ENCODE measurements at places on chromosomes 2 and 18.
A peak's percentile ranks its signal among the peaks of the same experiment; 100 is the strongest.

DNA sequence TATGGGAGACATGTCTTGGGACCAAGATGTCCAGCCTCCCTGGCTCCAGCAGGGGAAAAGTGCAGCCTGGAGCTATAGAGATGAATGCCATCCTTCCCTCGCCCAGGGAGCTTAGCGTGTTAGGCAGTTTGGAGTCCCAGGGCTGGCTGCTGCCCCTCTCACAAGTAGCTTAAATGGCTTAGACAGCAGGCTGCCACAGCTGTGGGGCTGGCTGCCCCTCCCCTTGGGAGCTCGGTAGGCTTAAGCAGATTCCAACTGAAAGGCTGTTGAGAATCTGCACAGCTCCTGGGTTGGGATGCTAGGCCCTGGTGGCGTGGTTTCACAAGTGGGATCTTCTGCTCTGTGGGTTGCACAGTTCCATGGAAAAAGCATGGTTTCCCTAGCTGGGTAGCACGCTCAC is 940.5 kb upstream of the DDX18 start:
- DNase-seq: no peak

- no peak for DNase-seq
Observed at GRCh38 chr18:54777118-54777791, 51.0 kb upstream of the RAB27B start.

DNA sequence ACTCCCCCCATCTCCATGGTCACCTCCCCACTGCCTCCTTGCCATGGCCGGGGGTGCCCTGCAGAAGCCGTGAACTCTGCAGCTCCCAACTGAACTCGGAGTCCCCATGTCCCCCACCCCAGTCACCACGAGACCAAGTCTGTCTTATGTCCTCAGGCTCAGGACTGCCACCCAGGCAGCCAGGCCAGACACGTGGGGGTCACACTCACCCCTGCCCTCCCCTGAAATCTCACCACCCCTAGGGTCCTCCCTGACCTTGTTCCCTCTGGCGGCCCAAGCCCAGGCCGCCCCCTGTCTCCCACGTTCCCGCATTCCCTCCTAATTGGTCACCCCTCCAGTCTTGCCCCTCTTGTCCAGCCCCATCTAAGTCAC is 11.0 kb downstream of the AQP12A start:
- DNase-seq: no peak

GRCh38 chr2:5777131-5777535 is 84.9 kb downstream of the SOX11 start:
- no peak for DNase-seq

- DNase-seq: no peak
Observed at GRCh38 chr2:105842555-105842954, 97.8 kb downstream of the NCK2 start.

- DNase-seq: no peak
Observed at GRCh38 chr2:120984452-120985173, 248.9 kb downstream of the GLI2 start.

- DNase-seq: no peak
Observed at GRCh38 chr2:164779383-164780057, 62.1 kb downstream of the COBLL1 start.

GRCh38 chr2:96683972-96684820 is 41.6 kb downstream of the FER1L5 start:
- DNase-seq: no peak

- no peak for DNase-seq
Observed at GRCh38 chr2:238097201-238097987, 2.7 kb upstream of the ESPNL start.

DNA sequence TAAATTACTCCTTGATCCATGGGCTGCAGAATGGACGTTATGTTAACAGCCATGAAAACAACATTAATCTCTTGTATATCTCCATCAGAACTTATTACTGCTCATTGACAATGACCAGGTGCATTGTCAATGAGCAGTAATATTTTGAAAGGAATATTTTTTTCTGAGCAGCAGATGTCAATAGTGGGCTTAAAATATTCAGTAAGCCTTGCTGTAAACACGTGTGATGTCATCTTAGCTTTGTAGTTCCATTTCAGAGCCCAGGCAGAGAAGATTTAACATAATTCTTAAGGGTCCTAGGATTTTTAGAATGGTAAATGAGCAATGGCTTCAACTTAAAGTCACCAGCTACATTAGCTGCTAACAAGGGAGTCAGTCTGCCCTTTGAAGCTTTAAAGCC is 26.6 kb downstream of the CFAP210 start:
- DNase-seq: no peak

DNA sequence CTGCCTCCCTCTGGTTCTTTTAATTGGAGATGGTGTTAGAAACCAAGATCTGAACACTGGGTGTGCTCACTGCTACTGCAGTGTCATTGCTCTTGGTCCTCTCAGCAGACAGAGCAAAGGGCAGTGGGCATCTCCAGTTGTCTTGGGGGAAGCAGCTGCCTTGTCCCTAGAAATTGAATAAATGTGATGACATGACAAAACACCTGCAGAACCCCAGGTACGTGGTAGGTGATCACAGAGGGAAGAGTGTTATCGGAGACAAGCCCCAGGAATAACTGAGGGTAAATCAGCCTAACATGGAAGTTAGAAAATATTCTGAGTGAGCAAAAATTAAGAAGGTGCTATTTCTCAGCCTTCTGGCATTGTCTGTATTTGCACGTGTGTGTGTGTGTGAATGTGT is 311.9 kb upstream of the HDAC4 start:
- no peak for DNase-seq

DNA sequence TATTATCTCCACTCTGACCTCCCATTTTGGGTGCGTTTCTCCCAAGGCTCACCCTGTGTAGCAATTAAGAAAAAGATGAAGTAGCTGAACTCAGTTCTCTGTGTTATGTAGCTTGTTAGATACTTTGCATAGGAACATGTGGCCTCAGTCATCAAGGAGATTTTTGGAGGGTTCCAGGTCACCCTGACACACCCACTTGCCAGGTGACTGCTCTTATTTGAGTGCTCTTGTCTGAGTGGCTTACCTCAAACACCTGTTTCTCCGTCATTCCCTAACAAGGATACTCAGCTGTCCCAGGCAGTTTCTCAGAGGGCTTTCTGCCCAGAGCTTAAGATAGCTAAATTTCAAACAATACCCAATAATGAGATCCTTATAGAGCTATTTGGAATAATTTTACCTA is 577.2 kb upstream of the HNMT start:
- no peak for DNase-seq

GRCh38 chr2:21228041-21228895 is 104.5 kb downstream of the TDRD15 start:
- DNase-seq: no peak

GRCh38 chr18:27202741-27203140 is 17.6 kb upstream of the CHST9 start:
- no peak for DNase-seq

DNA sequence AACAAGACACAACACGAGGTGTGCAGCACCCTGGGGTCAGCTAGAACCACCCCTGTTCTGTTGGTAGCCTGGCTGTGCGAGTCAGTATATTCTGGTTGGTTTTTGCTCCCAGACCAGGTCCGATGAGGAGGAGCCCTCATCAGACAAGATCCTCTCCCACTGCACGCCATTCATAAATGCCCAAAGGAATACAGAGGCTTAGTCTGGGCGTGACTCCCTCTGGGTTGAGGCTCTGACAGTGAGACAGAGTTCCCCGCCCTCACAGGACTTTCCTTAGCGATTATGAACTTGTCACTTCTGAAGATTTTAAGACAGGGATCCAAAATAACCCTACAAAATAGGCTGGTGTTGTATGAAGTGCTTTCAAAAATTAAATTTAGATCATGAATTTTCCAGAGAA is 85.5 kb upstream of the MC2R start:
- no peak for DNase-seq

DNA sequence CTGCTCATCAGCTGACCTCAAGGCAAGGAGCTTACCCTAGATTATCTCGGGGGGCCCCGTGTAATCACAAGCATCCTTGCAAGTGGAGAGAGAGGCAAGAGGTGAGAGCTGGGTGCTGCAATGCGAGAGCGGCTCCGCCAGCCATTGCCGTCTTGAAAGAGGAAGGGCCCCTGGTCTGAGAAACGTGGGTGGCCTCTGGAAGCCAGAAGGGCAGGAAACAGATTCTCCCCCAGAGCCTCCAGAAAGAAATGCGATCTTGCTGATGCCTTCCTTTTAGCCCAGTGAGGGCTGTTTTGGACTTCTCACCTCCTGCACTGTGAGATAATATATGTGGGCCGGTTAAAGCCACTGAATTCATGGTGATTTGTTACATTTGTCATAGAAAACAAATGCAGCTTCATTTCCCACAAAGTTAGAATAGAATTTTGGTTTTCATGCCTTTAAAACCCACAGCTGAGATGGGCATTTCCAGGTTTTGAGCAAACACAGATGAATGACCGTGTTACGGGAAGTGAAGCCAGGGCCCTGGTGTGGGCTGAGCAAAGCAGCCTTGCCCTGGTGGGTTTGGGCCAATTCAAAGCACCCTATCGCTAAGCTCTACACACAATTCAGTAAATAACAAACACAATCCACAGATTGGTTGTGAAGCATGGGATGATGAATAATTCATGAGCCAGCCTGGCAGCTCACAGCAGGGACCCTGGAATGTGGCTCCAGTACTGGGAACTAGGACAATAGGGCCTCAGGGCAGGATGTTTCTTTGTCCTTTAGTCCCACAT is 319.9 kb upstream of the HS6ST1 start:
- DNase-seq: peak; percentile 96

- no peak for DNase-seq
Observed at GRCh38 chr2:83567551-83567950, 891.5 kb downstream of the SUCLG1 start.

DNA sequence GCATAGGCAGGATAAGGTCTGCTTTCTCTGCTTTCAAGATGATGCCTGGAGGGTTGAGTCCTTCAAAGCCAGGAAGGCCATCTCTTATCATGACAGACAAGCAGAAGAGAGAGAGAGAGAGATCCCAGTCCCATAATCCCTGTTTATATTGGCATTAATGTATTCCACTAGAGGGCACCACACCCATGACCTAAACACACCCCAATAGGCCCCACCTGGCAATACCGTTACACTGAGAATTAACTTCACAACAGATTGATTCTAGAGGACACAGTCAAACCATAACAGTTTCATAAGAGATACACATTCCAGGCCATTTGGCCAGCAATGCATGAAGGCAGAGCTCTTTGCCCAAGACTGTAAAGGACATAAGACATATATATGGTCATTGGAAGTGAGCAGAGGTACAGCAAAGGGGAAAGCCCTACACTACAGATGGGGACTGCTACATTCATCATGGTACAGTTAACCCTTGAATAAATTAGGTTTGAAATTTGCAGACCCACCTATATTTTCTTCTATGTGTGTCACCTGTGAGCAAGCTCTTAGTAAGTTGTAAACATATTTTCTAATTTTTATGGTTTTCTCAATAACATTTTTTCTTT is 1516.1 kb downstream of the RPIA start:
- no peak for DNase-seq

DNA sequence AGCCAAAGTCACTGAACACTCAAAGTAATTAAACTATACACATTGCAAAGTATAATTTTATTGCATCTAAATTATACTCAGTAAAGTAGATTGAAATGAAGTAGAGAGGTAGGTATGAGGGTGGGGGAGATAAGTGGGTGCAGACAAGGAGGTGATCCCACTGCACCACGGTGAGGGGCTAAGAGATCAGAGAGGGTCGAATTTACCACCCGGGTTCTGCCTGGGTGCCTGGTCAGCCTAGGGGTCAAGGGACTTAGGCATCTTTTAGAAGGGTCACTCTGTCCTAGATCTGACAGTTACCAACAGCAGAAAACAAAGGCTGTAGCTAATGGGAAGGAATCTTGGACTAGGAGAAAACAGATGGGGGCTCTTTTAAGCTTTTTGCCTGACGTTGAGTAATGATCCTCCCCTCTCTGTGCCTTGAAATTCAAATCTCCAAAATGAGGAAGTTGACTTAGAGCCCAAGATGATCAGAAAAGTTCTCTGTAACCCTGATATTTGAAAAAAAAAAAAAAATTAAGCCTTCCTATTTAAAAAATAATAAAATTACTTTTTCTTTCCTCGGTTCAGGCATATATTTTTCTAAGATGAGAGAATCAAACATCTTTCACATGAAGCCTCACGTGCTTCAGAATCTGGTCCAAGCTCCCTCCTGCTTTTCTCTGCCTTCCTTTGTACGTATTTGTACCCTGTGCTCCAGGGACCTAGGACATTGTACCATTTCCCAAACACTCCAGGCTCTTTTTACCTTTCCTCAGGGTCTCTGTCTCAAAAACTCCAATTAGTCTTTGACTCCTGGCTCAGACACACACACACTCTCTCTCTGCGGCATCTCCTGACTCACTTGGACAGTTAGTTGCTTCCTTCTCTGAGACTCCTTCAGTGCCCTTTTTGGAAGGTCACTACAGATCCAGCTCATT is 353.9 kb downstream of the CYRIA start:
- DNase-seq: no peak

DNA sequence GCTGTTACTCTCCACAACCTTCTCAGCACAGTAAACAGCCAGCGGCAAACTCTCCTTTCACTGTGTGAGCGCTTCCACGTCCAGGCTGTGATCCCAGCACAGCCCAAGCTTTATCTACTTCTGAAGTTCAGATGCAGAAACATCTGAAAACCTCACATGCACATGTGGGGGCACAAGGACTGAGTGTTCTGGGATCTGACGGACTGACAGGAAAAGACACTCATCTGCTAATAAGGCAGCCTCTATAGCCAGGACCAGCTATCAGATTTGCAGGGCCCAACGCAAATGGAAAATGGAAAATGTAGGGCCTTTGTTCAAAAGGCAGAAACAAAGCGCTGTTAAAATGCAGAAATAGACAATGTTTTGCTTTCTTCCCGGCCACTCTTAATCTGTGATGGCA is 133.8 kb upstream of the ARHGAP28 start:
- DNase-seq: no peak

GRCh38 chr2:59277671-59278070 is 1036.5 kb upstream of the FANCL start:
- DNase-seq: no peak

- peak; percentile 2 for DNase-seq
Observed at GRCh38 chr2:129479892-129480291, 499.6 kb upstream of the RAB6C start.

GRCh38 chr2:239657992-239658391 is 257.2 kb upstream of the HDAC4 start:
- no peak for DNase-seq

DNA sequence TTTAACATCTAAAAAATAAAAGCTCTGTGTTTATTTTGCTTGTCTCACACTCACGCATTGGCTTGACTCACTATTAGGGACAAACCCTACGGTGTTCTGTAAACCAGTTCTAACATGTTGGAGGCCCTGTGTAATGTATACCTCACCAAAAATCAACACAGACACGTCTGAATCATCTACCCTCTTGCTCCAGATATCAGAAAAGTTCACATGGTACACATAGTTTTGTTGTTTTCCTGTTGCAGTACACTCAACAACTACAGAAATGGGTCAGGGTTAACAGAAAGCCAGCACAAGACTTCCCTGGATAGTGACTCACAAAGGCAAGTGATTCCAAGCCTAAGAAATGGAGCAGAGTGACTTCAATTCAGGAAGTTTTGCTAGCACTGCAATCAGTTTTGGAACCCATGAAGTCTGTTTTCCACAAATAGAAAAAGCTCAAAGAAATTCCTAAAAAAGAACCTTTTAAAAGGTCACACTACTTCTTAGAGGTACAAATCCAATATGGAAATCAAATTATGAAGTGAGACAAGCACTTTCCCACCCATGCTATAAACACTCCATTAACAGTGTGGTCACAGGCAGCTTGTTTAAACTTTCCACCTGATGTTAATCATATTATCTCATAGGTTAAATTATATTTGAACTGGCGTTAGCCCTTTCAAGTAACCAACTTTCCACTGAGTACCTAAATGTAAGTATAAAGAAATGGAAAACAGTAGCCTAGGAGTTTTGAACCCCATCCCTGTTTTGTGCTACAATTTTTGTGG is 87.4 kb downstream of the GAREM1 start:
- no peak for DNase-seq

GRCh38 chr18:55627007-55627406 is 39.0 kb upstream of the TCF4 start:
- DNase-seq: no peak
